Ovary (tissue), 10 donors: ENCODE measurements at places on chromosomes 12 and 14.

DNA sequence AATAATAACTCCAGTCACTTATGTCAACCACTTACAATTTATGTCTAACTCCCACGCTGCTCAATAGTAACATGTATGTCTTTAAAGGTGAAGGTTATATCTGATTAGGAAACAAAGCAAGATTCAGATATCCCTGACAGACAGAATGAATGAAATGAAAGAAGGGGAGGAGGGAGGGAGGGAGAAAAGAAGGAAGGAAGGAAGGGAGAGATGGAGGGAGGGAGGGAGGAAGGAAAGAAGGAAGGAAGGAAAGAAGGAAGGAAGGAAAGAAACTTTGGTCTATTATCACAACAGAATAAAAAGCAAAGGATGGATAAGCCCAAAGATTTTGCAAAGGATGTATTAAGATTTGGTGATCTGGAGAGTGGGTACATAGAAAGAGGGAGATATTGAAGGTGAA lies 433.3 kb downstream of the PRKD1 start:
- DNase-seq = no peak

DNA sequence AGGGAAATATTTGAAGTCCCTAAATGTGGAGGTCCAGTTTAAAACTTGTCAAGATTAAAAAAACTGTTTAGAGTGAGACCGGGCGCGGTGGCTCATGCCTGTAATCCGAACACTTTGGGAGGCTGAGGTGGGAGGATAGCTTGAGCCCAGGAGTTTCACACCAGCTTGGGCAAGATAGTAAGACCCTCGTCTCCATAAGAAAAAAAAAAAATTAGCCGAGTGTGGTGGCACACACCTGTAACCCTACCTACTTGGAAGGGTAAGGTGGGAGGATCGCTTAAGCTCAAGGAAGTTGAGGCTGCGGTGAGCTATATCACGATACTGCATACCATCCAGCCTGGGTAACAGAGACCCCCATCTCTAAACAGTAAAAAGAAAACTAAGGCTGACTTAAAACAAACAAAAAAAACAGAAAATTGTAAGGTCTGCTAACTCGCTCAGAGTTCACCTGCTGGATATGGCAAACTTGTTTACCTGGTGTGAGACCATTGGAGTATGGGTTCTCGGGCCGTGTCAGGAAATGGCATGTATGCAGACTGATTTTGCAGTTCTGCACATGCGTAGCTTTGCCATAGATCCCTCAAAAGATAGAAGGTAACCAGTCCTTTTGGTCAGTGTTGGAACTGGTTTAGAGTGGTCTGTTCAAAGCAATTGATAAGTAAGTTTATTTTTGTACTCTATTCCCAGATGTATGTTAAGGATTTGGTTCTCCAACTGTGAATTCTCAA lies 2.1 kb downstream of the RNF10 start:
- no peak for DNase-seq

- no peak for DNase-seq
Measured at GRCh38 chr12:16972923-16973770, 367.2 kb upstream of the LMO3 start.

DNA sequence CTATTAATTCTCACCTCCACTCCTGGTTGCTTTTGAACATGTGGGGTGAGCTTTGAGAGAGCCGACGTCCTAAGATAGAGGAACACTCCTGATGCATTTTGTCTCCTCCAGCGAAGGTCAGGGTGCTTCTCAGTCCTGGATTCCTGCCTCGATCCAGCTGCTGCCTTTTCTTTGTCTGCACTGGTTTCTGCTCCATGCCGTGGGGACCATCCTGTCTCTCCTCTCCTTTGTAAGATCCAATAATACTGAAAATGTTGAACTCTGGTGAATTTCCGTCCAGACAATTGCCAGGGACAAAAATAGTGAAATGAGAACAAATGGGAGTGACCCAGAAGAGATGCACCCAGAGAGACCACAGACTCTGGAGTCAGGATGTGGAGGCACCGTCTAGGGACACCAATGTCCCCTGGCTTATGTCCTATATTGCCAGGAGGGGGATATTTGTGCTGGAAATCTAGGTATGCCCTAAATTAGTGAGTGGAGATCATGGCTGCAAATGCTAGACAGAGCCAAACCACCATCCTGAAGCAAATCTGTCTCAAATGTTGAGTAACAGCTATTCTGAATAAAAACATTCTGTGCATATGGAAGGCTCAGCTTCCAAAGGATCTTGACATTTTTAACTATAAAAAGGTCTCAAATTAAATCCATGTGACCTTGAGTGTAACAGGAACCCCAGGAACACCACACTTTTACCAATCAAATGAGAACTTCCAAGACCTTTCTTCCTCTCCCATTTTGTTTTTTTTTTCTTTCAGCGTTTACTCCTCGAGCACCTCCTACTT lies 170.9 kb downstream of the PPM1H start:
- DNase-seq = no peak

DNA sequence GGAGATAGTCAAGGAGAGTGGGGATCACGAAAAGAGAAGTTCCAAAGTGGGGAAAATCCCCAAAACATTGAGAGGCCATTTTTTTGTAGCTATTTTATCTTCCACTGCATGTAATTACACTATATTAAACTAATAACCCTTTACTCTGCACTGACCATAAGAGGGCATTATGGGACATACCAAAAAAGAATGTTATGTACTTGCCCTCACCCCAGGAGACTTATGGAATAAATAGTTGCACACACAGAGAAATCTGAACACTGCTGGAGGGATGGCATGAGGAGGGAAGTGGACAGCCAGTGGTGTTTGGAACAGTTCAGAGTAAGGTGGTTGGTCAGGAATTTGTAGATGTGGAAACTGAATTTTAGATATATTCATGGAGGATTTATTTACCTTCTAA lies 422.9 kb downstream of the SNAPC1 start:
- DNase-seq = no peak

DNA sequence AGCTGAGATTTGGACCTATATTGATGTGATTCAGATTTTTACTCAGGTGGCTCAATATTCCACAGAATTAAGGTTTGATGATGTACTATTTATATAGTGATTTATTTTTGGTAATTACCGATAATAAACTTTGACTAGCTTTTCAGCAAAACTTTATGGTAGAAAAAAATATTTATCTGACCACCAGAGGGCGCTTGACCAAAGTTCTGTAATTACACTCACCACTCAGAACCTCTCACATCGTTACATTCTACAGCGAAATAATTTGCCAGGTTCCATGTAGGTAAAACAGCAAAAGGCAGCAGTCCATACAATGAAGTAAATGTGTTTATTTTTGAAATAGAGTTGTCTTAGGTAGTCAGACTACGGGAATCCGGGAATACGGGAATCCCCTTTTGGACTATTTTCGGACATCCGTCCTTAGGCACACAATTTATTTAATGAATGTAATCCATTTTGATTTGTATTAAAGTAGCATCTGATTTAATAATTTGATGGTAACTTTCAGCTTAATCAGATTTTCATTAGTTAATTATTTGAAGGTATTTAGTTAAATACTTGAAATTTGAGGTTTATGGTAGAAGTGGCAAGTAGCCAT lies 143.0 kb upstream of the DDHD1 start:
- DNase-seq = no peak
